HFFc6 (cell line): ENCODE measurements at places on chromosomes 11 and 22. TPM values are rescaled to one million over a fixed set of nuclear protein-coding genes. Genes with fewer than 3 reads are reported as not detected.

Gene SAA4
- not detected in 3 replicates for total RNA-seq

Gene OR5P2
- not detected in 3 replicates for total RNA-seq

Gene EIF3D
- total RNA-seq = 154 to 172 TPM (median 165 TPM) in 3 replicates

GRCh38 chr11:71133946-71134345, 118.4 kb downstream of the SHANK2 start:
- no peak for DNase-seq

- DNase-seq = peak; percentile 3
Measured at GRCh38 chr11:29527391-29527936, 489.4 kb downstream of the KCNA4 start.

DNA sequence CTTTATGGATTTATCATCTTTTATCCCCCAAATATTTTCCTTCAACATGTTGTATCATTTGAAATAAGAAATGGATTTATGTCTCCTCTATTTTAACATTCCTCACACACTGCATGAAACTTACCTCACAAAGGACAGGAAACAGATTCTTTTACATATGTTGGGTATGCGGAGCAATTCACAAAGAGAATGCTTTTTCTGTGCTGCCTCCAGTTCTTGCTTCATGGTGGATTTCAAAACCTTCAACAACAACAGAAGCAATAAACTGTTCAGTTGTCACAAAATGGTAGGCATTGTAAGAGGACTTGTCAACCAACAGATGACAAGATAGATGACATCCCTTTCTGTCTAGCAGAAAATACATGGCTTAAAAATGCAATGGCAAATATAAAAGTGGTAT, 36.5 kb upstream of the SLC22A24 start:
- DNase-seq = no peak

- no peak for DNase-seq
Measured at GRCh38 chr22:23159291-23159630, 14.0 kb downstream of the RAB36 start.

- DNase-seq = no peak
Measured at GRCh38 chr11:65595131-65595530, 469 bp downstream of the KCNK7 start.

- no peak for DNase-seq
Measured at GRCh38 chr22:41302021-41302767, 869 bp downstream of the ZC3H7B start.
